ENCODE measurements at places on chromosomes 6 and 20. TPM values are rescaled to one million over a fixed set of nuclear protein-coding genes. Genes with fewer than 3 reads are reported as not detected.

- no peak for DNase-seq
These were observed 37.0 kb downstream of the SHLD1 start for GRCh38 chr20:5786930-5787795.

DNA sequence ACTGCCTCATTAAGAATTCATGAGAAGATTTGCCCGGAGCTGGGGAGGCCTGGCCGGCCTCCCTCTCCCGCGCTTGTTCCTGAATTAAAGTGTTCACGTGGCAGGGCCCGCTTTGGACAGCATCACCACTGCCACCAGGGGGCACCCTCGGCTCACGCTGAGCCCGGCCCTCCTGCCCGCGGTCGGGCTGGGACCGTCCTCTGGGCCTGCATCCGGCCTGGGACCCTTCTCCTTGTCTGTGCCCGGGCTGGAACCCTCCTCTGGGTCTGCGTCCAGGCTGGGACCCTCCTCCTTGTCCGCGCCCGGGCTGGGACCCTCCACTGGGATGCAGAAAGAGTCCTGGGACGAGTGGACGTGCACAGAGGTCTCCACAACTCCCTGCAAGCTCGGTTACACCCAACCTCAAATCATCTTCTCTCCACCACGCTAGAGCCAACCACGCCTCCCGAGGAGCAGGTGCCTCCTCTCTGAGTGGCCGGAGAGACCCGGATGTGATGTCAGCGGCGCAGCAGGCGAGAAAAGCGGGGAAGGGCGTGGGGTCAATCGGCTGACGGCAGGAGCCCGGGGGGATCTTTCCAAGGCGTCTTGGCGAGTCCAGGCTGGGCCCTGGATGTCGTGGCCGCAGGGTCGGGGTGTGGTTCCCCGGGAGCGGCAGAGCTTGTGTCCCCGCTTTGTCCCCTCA lies 50.9 kb upstream of the DACT2 start:
- peak; percentile 23 for DNase-seq

- no peak for DNase-seq
These were observed 27.0 kb upstream of the MARCKS start for GRCh38 chr6:113830140-113830539.

DNA sequence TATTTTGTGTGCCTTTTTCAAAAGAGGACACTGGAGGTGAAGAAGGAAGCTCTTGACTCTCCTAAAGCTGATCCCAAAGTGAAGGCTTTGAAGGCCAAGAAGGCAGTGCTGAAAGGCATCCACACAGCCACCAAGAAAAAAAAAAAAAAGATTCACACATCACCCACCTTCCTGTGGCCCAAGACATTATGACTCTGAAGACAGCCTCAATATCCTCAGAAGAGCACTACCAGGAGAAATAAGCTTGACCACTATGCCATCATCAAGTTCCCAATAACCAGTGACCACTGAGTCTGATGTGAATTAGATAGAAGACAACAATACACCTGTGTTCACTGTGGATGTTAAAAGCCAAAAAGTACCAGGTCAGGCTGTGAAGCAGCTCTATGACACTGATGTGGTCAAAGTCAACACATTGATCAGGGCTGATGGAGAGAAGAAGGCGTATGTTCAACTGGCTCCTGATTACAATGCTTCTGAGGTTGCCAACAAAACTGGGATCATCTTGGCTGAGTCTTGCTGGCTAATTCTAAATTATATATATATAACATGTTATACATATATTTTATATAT lies 59.4 kb downstream of the PLCG1 start:
- no peak for DNase-seq

DNA sequence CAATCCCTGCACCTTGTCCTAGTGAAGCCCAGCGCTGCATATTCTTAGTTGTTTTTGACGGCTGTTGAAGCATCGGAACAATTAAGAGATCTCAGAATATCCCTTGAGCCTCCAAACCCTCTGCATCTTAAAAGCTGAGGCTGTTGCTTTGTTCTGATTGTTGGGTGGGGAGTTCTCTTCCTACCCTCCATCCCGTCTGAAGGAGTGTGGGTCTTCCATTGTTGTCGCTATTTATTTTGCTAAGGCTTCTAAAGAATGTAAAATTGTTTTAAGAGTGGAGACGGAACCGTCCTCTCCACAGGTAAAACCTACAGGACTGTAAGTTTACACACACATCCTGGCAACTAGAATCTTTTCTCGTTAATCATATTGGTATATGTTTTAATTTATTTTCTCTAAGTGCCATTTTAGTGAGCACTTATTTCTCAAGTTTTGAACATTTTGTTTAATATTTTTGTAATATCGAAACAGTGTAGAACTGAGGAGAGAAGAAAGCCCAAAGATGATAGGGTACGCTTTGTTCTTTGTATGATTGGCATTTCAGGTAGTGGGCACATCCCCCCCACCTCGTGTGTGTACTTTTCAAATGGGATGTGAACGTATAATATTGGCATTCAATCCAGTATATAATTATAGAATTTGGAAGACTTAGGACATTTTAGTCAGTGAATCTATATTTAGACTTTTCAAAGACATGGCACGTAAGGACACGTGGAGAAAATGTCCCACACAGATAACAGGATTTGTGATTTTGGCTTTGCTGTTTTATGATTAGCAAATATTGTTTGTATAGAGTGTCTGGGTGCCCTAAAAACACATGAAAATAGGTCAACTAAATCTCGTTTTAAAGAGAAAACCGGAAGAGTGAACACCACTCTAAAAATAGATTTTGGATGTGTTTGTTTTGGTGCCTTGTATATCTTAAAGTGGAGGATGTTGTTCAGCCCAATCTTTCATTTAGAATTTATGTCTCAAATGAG lies 1.3 kb downstream of the RNF146 start:
- no peak for DNase-seq

GRCh38 chr6:69866770-69867638 lies 648 bp downstream of the COL19A1 start:
- DNase-seq, result peak; percentile 53

DNA sequence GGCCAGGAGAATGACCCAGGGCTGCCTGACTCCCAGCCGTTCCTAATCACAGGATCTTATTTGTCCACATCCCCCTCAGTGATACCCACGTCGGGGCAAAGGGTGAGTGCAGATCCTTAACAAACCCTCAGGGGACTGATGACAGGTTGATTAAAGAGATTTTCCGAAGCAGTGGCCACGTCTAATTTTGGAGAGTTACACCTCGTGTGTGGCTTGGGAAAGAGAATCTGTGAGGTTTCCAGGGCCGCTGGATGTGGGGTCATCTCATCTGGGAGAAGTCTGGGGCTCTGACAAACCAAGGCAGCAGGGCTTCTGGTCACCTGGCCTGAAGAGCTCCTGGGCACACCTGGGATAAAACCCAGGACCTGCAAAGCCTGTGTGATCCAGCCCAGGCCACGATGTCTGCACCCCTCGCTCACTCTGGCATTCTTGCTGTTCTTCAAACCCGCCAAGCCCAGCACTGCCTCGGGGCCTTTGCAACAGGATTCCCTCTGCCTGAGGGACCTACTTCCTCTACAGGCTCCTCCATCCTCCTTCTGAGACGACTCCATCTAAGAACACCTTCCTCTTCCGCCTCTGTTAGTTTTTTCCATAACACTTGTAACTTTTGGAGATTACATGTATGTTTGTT lies 4.7 kb downstream of the JPH2 start:
- no peak for DNase-seq

DNA sequence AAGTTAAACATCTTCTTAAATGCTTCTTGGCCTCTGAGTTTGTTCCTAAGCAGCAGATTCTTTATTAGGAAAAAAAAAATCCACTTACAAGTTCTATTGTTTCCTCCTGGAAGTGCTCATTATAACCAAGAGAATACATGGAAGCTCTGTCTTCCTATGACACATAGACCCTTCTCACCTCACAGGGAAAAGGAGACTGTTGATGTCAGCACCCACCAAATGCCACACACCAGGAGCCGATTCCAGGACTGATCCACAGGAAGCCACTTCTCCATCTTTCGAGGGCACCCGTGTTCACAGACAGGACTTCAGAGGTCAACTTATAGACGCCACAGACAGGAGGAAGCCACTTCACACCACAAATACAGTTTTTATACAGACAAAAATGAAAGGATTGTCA lies 13.4 kb upstream of the BNIP5 start:
- DNase-seq, result no peak

DNA sequence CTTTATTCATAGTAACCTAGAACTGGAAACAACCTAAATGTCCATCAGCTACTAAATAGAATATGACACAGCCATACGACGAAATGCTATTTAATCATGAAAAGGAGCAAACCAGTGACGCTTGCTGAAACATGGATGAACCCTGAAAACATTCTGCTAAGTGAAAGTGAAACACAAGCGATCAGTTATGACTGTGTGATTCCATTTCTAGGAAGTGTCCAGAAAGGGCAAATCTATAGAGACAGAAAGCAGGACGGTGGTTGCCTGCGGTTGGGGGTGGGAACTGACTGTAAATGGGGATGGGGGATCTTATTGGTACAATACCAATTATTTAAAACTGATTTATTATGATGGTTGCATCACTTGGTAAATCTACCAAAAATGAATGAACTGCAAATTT lies 126.8 kb downstream of the IPCEF1 start:
- no peak for DNase-seq

DNA sequence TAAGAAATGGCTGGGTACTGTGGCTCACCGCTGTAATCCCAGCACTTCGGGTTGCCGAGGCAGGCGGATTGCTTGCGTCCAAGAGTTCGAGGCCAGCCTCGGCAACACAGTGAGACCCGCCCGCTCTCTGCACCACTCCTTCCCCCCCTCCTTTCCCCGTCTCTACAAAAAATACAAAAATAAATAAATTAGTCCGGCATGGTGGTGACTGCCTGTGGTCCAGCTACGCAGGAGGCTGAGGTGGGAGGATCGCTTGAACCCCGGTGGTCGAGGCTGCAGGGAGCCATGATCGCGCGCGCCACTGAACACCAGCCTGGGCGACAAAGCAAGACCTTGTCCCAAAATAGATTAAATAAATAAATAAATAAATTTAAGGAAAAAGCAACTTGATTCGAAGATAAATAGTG lies 448 bp upstream of the RNF114 start:
- DNase-seq, result no peak

DNA sequence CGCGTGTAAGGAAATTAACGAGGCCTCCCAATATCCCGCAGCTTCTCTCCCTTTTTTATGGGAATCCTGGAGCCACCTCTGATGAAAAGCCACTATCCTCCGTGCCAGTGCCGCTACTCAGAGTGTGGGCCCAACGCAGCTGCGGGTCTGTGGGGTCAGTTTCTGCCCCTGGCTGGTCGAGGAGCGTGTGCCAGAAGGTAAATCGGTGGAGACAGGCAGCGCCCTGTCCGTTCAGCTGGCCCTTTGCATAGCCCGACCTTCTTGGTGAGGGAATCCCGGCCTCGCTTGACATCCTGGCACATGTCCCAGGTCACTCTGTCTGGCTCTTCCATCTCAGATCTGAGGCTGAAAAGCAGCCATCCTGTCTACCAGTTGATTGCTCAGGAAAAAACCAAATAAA lies 4.6 kb downstream of the THBS2 start:
- no peak for DNase-seq

DNA sequence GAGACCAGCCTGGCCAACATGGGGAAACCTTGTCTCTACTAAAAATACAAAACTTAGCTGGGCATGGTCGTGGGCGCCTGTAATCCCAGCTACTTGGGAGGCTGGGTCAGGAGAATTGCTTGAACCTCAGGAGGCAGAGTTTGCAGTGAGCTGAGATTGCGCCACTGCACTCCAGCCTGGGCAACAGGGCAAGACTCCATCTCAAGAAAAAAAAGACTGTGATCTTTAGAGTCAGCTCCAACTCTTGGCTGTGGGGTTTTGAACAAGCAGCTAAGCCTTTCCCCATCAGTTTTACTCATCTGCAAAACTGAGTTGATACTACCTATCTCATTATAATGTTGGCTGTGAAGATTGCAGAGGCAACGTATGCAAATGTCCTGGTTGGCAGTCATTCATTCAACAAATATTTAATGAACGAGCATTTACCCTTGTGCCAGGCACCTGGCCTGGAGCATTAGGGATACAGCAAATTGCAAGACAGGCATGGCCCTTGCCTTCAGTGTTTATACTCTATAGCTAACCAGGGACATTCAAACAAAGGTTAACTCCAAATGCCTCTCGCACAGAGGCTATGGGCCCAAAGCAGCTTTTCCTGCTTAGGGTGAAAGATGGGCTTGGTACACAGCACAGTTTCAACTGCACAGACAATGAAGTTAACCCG lies 37.8 kb downstream of the ILRUN start:
- DNase-seq, result no peak

DNA sequence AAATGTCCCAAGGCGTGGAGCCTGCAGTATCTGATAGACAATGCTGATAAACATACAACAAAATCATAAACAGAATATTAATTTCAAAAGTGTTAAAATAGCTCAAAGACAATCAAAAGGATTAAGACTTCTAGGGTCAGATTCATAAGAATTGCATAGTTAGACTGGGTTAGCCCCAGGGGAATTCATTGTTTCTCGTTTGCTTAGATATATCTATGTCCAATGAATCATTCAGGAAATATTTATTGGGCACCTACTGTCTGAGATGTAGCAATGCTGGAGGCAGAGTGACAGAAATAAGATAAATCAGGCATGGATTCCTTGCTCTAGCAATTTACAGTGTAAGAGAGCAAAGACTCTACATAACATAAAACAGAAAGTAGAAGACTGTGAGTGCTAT lies 124.4 kb upstream of the PRL start:
- DNase-seq, result no peak

DNA sequence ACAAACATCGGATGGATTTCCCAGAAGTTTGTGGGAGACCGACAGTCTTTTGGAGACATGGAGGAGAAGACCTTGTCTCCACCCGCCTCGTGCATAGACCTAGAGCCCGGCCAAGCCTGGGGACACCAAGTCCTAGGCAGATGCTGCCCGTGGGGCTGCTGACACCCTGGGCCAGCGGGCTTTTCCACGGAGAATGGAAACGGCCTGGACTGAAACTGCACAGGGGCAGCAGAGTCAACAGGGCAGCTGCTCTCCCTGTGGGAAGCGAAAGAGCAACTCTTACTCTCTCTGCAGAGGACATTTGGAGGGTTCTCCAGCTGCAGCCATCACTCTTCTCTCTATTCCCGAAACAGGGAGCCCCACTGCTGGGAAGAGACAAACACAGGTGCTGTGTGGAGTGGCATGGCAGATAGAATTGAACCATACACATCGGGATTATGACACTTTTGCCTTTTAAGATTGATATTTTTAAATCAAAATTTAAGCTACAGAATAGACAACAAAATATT lies 401.2 kb downstream of the THBS2 start:
- DNase-seq, result no peak

- DNase-seq, result no peak
These were observed 165.5 kb upstream of the OPRM1 start for GRCh38 chr6:153873541-153873940.

- DNase-seq, result no peak
These were observed 52.6 kb downstream of the COL19A1 start for GRCh38 chr6:69918813-69919475.

C20orf204 gene
- 6.3 TPM for total RNA-seq

PARD6B gene
- total RNA-seq, result 12.4 TPM

OR2J3 gene
- 0.09 TPM for total RNA-seq

CALHM5 gene
- not detected for total RNA-seq

ADGRF4 gene
- total RNA-seq, result not detected

PRR18 gene
- not detected for total RNA-seq

APCDD1L gene
- total RNA-seq, result not detected

Data from T-cell (primary cell).